Activated CD4-positive, alpha-beta T cell treated with anti-CD3 and anti-CD28 coated beads, Interleukin-2, amount 50 U/mL, for 16 hours (primary cell): ENCODE measurements at places on chromosomes 13 and 19.

- DNase-seq: no peak
Observed at GRCh38 chr13:47332149-47332548, 435.3 kb upstream of the HTR2A start.

- no peak for DNase-seq
Observed at GRCh38 chr13:20069956-20070355, 90.9 kb downstream of the GJA3 start.

DNA sequence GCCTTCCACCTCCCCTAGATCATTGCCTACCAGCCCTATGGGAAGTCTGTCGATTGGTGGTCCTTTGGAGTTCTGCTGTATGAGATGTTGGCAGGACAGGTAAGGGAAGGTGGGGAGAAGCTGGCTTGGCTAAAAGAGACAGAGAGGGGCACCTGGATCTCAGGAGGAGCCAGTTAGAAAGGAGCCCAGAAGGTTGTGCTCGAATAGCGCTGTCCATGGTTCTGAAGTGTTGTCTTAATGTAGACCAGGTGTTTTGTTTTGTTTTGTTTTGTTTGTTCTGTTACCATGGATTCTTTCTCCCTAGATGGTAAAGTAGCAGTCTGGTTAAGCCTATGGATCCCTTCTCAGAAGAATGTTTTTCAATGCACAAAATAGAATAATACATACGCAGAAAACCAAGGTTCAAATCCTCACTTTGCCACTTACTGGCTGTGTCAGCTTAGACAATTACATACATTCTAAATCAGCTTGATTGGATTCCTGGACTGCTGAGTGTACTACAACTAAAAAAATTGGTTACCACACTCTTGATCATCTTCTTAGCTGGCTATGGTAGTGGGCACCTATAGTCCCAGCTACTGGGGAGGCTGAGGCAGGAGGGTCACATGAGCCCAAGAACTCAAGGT lies 5.9 kb upstream of the CACNG7 start:
- no peak for DNase-seq

- DNase-seq: no peak
Observed at GRCh38 chr13:41306271-41307145, 4.6 kb upstream of the NAA16 start.

DNA sequence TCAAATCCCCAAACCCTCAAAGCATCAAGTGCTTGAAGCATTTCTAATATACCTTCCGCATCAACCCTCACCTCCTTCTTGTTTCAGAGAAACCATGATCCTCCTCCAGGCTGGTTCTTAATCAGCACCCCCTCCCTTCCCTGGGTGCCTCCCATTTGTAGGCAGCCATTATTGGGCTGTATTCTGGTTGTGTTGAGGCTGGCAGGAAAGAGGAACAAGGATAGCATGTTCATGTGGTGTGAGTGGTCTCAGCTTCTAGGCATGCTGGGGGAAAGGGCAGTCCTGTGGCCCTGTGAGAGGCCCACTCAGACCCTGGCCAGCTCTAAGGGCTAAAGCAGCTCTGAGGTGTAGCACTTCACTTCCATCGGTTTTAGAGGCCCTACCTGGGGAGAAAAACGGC lies 18.9 kb upstream of the TRIM13 start:
- DNase-seq: no peak

- no peak for DNase-seq
Observed at GRCh38 chr13:39370554-39370953, 232.4 kb downstream of the LHFPL6 start.

DNA sequence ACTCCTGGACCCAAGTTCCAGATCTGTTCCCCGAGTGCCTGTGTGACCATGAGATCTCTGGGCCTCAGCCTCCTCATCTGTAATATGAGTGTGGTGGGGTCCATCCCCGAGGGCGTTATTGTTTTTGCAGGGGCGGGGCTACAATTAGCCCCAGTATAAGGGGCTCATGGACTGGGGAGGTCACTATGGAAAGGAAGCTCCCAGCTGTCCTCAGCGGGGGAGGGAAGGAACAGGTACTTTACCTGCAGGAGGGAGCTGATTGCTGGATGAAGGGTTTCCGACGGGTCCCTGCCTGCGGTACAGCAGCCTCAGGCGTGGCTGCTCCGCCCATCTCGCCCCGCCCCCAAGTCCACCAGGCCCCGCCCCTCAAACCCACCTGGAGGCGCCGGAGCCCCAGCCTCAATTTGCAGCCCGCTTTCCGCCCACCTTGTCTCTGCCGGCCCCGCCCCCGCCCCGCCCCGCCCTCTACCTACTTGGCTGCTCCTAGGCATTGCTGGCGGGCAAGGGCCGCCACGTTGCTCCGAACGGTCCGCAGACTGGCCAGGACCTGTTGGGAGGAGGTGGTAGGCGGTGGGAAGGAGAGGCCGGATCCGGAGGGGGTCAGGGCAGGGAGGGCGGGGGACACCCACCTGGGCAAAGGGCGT lies 5.5 kb downstream of the PDE4C start:
- DNase-seq: no peak
